ENCODE measurements at places on chromosomes 6 and 20.

DNA sequence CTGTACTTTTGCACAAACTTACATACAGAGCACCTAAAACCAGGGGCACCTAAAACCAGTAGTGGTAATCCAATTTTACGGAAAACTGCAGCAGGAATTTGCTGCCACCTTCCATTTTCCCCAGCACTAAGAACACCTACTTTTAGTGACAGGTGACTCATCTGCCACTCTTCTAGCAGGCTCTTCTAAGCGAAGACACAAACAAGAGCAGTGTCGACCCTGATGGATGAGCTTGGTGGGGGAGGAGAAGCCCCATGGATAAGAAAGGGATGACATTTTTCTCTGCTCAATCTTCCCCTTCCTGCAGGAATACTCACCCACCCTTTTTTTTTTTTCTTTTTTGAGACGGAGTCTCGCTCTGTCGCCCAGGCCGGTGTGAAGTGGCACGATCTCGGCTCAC is 116.9 kb downstream of the GMPR start:
- no peak for DNase-seq

DNA sequence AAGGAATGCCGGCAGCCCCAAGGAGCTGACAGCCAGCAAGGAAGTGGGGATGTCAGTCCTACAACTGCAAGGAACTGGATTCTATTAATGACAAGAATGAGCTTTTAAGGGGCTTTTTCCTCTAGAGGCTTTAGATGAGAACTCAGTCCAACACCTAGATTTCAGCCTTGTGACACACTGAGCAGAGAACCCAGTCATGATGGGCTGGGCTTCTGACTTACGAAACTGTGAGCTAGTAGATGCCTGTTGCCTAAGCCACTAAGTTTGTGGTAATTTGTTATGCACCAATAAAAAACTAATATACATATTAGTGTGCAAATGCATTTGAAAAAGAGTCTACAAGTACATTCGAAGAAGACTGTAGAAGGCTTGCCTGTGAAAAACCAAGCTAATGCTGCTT is 263.3 kb downstream of the SOX4 start:
- no peak for DNase-seq

DNA sequence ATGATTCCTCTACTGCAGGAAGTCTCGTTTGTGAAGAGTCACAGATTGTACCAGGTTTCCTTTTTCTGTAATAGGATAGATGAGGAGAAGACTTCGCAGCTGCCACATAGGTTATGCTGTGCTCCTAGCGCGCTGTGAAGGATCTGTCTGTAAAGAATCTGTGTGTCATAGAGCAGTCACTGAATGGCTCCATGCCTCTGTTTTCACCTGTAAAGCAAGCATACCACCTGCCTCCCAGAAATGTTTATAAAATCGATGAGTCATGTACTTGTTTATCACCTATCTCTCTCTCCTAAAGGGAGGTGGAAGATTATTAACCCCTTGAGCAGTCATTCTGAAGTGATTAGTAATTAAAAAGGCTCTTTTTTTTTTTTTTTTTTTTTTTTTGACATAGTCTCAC is 86.6 kb downstream of the TFAP2B start:
- DNase-seq, result no peak

DNA sequence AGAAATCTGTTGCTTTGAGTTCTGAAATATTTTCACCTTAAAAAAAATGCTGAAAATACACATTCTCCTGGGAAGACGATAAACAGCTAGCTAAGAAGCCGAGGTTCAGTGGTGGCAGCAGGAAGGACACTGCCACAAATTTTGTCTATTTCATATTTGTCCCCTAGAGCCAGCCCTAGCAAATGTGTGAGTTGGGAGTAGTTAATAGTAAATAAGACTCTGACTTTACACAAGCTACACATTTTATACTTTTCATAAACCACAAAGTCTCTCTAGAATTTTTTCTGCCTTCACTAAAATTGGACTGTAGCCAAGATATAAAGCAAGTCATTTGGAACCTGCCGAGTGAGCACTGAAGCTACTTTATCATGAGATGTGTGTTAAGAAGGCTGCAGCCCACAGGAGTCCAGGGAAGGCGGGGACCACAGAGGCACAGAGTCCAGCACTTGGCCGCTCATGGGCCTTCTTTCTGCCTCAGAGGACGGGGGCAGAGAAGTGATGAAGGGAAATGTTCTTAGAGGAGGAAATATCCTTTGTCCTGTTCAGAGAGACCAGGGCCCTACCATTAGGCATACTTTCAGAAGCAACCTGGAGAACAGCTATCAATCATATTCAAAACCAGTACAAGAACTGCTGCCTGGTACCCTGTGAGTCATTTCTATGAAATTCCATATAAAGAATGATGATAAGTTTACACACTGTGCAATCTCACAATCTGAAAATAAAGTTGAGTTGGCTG is 241.7 kb upstream of the TAB2 start:
- no peak for DNase-seq

GRCh38 chr6:159107451-159108260 is 61.5 kb upstream of the FNDC1 start:
- DNase-seq, result peak; percentile 51

- DNase-seq, result no peak
Measured at GRCh38 chr6:54980511-54981275, 134.1 kb downstream of the FAM83B start.

DNA sequence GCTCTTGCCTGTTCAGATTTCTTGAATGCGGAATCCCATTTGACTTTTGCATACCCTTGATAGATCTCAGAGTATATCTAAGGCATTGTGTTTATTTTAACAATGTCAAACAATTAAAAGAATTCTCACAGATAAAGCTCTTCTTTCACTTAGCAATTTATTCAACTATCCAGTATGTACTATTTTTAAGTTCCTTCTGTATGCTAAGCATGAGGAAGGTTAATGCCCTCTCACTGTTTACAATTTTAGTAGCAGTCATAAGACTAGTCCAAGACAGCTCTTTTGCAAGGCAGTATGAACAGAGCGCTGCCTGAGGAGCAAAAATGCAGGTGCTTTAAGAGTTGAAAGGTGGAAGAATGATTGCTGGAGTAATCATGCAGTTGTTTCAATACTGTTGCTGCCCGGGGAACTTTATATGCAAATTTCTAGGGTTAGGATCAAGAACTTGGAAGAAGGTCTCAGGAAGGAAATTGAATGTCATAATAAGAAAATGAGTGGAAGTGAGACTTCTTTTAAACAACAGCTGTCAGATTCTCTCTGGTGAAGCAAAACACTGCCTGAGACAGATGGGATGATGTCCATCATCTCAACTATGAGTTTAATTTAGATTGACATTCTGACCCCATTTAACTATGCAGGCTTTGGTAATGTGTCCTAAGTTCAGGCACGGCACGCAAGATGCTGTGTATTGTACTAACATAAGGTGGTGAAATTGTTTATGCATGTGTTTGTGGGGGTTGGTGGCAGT is 1303.5 kb upstream of the CITED2 start:
- no peak for DNase-seq

GRCh38 chr6:112153926-112154607 is 66.7 kb downstream of the FAM229B start:
- DNase-seq, result no peak

GRCh38 chr6:137882225-137882961 is 15.3 kb downstream of the TNFAIP3 start:
- DNase-seq, result no peak

DNA sequence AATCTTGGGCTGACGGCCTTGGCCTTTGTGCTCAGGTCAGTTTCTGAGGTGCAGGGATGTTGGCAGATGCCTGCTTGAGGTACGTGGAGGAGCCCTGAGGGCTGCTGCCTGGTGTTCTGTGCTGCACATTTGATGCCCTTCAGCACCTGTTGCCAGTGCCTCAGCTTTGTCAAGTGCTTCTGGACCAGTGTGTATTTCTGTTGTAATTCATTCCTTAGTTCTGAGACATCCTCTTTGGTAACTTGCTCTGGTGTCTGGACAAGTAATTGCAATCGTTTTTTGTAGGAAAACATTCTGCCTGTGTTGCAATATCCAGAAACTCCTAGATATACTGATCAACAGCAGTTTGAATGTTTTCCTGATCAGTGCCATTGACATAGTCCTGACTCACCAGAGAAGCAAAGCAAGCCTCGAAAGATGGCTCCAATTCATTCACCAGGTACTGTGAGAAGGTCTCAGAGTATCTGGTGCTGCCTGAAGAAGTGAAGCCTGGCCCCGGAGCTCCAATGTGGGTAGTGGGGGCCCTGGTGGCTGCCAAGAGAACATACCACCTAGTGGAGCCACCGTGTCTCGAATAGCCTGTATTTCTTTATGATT is 26.7 kb downstream of the ZNF337 start:
- no peak for DNase-seq

- DNase-seq, result no peak
Measured at GRCh38 chr6:90414352-90414751, 117.7 kb upstream of the BACH2 start.

GRCh38 chr6:36786055-36786675 is 53.1 kb downstream of the CPNE5 start:
- no peak for DNase-seq

- DNase-seq, result peak; percentile 31
Measured at GRCh38 chr6:73732845-73733675, 37.1 kb downstream of the CD109 start.

GRCh38 chr20:33277471-33278441 is 5.3 kb upstream of the BPIFB1 start:
- DNase-seq, result no peak

- DNase-seq, result no peak
Measured at GRCh38 chr6:139311831-139312230, 20.0 kb upstream of the TXLNB start.

GRCh38 chr6:144778773-144779492 is 493.8 kb downstream of the UTRN start:
- no peak for DNase-seq

- no peak for DNase-seq
Measured at GRCh38 chr6:102038964-102039363, 645.5 kb downstream of the GRIK2 start.

DNA sequence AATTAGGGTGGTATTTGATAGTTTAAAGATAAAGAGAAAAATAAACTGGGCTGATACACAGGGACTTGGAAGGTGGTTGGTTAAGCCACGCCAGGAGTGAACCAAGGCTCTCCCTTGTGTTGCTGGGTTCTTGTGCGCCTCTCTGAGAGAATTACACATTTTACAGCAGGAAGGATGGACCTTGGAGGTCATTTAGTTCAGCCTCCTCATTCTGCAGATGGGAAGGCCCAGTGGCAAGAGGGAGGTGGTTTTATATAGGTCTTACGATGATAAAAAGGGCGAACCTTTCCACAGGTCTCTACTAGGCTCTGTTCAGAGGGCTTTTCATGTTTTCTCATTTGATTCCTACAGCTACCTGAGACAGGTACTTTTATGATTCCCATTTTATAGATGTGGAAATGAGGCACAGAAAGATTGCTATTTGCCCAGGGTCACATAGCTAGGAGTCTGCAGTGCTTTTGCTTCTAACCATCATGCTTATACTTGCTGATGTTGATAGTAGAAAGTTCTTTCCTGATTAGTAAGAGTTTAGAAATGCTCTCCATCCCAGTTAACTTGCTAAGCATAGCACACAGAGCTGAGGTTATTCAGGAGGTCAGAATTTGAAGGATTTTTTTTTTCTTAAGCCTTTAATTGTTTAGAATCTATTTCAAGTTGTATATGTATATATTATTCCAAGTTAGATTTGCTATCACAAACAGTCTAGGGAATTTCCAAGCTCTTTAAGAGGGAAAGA is 12.8 kb downstream of the HIVEP1 start:
- DNase-seq, result no peak

DNA sequence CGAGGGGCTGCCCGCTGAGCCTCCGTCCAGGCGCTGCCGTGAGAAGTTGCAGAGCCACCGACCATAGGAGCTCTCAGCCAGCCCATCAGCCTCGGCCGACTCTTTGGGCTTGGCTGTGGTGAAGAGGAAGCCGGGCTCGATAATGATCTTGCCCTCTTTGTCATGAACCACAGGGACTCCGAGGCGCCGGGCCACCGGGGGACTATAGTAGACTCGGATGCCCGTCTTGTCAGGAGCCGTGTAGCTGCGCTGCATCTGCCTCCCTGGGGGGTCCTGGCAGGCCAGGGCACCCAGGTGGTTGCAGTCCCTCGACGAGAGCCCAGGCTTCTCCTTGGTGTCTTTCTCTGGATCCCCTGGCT is 20.5 kb upstream of the DSN1 start:
- no peak for DNase-seq

GRCh38 chr20:23366384-23366783 is 4.4 kb downstream of the GZF1 start:
- DNase-seq, result no peak

All from activated CD4-positive, CD25-positive, alpha-beta regulatory T cell (primary cell).